Stimulated activated CD8-positive, alpha-beta memory T cell treated with anti-CD3 and anti-CD28 coated beads, Interleukin-4, amount 100 ng/mL, for 1 hour (primary cell): ENCODE measurements at places on chromosomes 1 and 21.
A peak's percentile ranks its signal among the peaks of the same experiment; 100 is the strongest.

GRCh38 chr21:36070999-36071398 lies 1.2 kb downstream of the CBR1 start:
- DNase-seq: no peak

- no peak for DNase-seq
Observed at GRCh38 chr1:114081437-114082303, 72.0 kb downstream of the SYT6 start.

DNA sequence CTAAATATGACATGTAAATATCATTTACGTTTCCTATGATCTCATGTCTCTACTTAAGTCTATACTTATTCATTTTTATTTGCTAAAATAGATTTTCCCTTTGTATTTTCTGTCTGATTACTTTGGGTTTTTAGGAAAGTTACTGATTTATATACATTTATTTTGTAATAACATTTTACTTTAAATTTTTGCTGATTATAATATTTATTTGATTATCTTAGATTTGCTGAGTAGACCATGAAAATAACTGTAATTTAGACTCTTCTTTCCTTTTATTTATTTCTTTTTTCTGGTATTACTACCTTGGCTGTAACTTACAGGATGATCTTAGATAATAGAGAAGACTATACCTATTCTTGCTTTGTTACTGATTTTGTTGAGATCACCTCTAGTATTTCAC lies 159.9 kb upstream of the POGK start:
- DNase-seq: no peak

DNA sequence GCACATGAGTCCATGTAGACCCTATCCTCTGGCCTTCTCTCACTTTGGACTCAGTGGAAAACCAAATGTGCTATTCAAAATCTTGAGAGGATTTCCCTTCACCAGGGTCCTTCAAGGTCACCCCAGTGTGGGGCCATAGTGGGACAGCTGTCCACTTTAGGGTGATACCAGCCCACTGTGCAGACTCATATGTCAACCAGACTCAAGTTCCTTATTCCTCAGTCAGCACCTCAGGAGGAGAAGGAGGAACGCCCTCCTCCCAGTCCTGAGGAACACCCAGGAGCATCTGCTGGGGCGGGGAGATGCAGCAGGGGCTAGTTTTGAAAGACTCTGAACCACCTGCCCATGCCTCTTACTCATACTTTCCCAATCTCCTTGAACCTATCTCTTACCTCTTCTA lies 340.9 kb downstream of the MATN1 start:
- DNase-seq: no peak

DNA sequence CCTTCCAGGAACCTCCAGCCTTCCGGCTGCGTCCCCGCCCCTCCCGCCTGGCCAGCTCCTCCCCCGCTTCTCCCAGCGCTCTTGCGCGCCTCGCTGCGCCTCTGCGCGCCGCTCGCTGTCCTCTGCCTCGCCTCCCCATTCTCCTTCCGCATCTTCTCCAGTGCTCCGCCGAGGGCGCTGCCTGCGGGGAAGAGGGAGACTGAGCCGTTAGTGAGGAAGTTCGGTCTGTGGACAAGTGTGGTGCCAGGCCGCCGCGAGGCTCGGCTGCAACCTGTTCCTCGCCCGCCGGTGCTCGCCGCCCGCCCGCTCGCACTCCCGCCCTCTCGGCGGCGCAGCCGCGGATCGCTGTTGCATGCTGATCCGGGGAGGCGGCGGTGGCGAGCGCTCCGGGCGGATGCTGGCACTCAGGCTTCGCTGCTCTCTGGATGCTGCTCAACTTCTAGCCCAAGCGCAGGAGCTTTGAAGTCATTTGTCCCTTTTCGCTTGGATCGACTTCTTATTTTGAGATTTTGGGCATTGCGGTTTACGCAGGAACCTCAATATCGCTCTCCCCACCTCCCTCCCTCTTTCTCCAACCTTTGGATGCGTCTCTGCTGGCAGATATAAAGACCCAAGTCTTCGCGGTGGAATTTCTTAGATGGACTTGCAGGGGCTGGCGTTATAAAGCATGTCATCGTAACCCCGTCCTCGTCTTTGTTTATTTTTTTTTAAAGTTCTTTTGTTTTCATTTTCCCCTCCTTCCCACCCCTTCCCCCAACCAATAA lies 614 bp upstream of the CACNA1E start:
- DNase-seq: no peak

GRCh38 chr21:33229784-33230544 lies at the start of gene IFNAR2:
IFNAR2 (plus strand) TSS chr21:33229938; CDS start chr21:33241923, 11,985 bp downstream.
- DNase-seq: peak; percentile 47

DNA sequence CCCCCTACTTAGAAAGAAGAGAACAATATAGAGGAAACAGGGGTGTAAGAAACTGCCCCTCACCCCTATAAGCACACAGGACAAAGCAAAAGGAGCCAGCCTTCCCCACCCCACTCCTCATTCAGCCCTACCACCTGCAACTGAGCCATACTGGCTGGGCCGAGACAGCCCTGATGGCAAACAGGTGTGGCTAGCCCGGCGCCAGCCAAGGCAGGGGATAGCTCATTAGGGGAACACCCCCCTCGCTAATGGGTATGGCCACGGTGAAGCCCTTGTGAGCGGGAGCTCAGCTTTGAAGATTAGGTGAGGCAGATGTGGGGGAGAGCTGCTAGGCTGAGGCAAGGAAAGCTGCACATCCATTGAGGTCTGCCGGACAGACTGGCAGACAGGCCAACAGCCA lies 65.5 kb downstream of the ERI3 start:
- DNase-seq: no peak

DNA sequence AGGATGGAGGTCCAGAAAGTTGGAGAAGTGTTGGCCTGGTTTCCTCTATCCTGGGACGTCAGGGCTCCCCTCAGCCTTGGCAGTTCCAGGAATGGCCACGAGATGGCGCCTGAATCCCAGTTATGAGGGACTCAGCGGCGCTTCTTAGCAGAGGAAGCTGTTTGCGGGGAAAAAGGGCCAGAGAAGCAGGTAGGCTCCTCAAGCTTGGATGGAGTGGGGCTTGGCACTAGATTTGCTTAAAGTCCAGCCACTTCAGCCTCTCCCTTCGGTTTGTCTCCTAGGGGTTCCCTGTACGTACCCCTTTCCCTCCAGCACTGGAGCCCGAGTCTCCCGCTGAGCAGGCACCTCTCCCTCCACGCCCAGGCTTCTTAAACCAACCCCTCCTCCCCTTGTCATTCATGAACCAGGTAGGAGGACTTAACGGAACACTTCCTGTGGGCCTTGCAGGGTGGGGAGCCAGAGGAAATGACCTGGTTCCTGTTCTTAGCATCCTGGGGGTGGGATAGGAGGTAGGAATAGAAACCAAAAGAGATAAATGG lies 32.0 kb upstream of the TENT5B start:
- DNase-seq: peak; percentile 81

DNA sequence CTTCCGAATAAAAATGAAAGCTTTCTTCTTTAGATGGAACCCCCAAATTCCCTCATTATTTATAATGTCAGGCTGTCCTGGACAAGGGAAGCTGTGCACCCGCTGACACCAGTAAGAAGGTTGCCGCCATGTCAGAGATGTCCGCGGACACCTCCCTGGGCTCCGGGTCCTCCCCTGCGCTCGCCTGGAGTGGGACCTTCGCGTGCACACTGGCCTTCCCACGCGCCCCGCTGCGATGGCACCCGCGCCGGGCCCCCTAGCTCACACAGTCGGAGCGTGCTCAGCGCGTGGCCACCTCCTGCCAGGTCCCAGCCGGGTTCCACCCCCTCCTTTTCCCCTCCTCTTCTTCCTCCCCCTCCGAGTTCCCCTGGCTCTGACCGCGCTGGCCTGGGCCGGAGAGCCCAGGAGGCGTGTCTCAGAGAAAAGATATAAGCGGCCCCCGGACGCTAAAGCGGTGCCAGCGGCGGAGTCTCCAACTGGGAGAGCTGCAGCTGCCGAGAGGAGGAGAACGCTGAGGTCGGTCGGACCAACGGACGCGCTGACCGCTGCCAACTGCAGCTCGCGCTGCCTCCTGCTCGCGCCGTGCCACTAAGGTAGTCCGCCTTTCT lies at the start of gene G0S2:
G0S2 (plus strand) TSS at position 456 of the 608 bp plus-strand sequence. CDS start 273 bp downstream, outside the sequence.
- DNase-seq: no peak

DNA sequence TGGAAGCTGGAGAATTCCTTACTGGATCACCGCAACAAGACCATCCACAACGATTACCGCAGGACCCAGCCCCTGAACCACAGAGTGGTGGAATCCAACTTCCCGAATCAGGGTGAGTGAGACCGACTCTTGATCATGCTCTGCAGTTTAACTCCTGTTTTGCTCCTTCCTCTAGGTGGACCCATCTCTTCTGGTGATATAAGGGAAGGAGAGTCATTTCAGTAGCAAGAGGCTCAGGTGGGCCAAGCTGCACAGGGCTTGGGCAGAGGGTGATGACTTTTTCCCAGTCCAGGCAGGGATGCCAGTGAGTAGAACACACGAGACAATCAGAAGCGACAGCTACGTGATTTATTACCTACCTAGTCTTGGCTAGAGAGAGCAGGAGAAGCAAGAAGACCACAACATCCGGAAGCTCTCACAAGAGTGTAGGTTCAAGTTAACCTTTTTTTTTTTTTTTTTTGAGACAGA lies 25.2 kb downstream of the CA6 start:
- DNase-seq: no peak

DNA sequence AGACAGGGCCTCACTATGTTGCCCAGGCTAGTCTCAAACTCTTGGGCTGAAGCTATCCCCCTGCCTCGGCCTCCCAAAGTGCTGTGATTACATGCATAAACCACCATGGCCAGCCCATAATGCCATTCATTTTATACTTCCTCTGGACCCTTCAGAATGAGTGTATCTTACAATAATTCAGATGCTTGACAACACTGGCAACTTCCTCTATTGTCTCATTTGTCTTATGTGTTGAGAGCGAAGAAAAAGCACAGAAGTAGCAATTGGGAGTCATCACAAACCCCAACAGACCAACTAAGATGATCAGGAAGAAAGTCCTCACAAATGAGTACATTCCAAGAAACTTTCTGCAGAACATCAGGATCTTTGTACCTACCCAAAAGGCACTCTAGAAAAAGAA lies 191.9 kb downstream of the RERE start:
- no peak for DNase-seq

DNA sequence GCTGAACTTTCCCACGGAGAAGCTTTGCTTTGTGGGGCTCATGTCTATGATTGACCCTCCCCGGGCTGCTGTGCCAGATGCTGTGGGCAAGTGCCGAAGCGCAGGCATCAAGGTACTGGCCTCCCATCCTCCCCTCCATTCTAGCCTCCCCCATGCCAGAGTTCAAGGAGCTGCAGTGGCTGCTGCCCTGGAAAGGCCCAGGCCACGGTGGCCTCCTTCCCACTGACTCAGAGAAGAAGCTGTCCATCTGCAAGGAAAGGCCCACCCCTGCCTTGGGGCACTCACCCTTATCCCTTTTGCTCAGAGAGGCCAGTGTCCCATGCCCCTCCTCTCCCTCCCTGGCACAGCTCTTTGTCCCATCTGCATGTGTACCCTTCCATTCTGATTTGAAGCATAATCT lies 14.9 kb downstream of the ATP1A2 start:
- no peak for DNase-seq

- no peak for DNase-seq
Observed at GRCh38 chr21:17925899-17926298, 106.7 kb upstream of the C21orf91 start.

GRCh38 chr1:220386494-220387195 lies 114.4 kb upstream of the RAB3GAP2 start:
- DNase-seq: no peak

GRCh38 chr1:26832249-26832960 lies 5.9 kb downstream of the ZDHHC18 start:
- no peak for DNase-seq

GRCh38 chr1:145995148-145995881 lies 1.1 kb downstream of the TXNIP start:
- DNase-seq: no peak

DNA sequence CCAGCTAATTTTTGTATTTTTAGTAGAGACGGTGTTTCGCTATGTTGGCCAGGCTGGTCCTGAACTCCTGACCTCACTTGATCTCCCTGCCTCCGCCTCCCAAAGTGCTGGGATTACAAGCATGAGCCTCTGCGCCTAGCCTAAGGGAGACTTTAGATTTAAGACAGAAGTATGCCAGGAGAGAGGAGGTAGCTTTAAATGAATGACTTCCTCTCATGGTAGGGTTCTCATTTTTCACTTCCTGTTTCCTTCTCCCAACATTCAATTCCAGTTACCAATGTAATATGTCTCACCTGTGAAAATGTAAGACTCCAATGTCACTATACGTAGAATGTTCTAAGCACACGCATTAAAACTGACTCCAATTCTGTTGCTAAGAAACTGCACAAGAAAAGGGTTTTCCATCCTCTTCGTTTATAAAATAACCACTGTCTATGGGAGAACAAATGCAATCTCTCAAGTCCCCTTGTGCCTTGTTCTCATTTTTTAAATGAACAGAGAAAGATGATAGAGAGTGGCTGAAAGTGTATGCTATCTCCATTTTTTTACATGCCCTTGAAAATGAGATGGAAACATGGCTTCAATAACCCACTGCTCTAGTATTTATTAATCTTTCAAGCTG lies 140.0 kb downstream of the SLC45A1 start:
- no peak for DNase-seq

DNA sequence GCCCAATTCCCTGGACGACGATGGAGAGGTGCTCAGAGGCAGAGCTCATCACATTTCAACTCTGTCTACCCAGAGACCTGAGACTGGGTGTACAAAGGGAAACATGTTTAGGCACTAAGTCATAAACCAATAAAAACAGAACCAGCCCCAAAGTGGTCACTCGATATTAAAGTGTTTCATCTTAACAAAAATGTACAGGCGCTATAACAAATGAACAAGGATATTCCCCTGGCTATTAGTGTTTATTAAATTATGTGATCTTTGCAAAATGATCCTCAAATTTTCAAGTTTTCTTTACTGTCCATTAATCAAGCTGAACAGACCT lies 43.6 kb downstream of the NPHP4 start:
- DNase-seq: no peak

GRCh38 chr1:95021805-95022643 lies 50.7 kb downstream of the ALG14 start:
- no peak for DNase-seq

- no peak for DNase-seq
Observed at GRCh38 chr1:178263341-178263740, 169.4 kb downstream of the RASAL2 start.

DNA sequence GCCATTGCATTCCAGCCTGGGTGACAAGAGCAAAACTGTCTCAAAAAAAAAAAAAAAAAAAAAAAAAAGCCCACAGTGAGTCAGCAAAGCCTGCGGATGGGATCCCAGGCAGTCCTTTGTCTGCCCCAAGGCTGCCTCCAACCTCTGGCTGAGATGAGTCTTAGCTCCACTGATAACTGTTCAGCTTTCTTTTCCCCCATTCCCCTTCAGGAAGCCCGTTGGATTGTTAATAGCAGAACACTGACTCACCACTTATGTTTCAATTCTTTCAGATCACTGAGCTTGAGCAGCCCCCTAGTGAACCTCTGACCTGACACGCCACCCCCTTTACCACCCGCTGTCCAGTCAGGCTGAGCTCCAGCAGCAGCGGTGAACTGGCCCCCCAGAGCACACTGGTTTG lies 57.5 kb downstream of the ERG start:
- DNase-seq: no peak

- DNase-seq: no peak
Observed at GRCh38 chr1:3688356-3689137, 36.2 kb downstream of the TP73 start.

- no peak for DNase-seq
Observed at GRCh38 chr1:28803051-28803450, 8.9 kb upstream of the OPRD1 start.
